Stimulated activated CD8-positive, alpha-beta memory T cell treated with anti-CD3 and anti-CD28 coated beads, Interleukin-12 subunit alpha, Interleukin-12 subunit beta, amount 100 ng/mL, for 1 hour (primary cell): ENCODE measurements at places on chromosomes 6 and 20.
A peak's percentile ranks its signal among the peaks of the same experiment; 100 is the strongest.

GRCh38 chr20:35648836-35649235 lies 15.9 kb downstream of the CPNE1 start:
- DNase-seq: no peak

GRCh38 chr20:38927902-38928578 lies 1.8 kb downstream of the FAM83D start:
- no peak for DNase-seq

GRCh38 chr20:2302384-2303060 lies 6.7 kb downstream of the TGM3 start:
- DNase-seq: no peak

- no peak for DNase-seq
These were observed 194.0 kb upstream of the POU3F2 start for GRCh38 chr6:98640366-98640765.

DNA sequence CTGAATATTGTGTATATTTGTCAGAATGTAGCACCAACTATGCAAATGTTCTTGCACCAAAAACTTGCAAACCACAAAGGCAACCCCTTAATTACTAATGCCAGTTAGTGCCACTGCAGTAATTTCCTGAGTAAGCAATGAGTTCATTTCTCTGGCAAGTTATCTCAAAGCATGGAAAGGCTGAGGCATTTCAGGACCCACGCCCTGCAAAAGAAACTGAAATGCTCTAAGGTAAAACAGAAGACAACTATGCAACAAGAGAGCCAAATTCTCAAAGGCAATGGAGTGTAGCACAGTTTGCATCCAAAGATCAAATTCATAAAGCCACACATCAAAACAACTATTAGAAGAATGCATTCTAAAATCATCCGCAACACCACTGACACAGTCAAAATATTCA lies 994.4 kb downstream of the EYS start:
- DNase-seq: no peak

GRCh38 chr6:163837691-163838431 lies 423.3 kb downstream of the QKI start:
- no peak for DNase-seq

GRCh38 chr20:38825901-38826625 lies 20.6 kb downstream of the PPP1R16B start:
- DNase-seq: no peak

DNA sequence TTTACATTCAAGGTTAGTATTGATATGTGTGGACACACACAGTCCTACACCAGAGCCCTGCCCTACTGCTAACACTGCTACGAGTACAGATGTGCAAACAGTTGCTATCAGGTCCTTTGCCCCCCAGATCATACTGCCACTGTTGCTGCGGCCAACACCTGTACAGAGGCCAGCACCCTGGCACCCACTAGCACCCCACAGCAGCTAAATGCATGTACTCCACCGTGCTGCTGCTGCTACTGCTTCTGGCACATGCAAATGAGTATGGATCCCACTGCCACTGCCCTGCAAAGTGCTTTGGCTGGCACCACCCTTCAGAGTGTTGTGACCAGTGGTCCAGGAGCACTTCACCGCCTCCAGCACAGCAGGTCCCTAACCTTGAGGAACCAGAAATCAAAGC lies 621.9 kb downstream of the GRIK2 start:
- no peak for DNase-seq

DNA sequence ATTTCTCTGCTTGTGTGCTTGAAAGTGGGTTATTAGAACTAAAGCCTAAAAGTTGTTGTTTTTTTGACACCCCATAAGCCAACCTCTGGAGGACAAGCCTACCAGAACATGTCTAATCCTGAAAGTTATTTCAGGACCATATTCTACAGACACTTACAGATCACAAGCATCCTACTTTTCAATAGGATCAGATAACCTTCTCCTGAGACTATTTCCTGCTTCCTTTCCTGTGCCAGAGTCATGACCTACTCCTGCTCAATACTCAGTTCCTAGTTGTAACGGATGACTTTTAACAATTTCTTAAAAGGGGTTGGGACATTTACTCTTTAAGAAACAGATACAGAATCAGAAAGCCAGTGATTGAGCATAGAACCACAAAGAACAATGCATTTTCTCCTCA lies 5.3 kb upstream of the FILIP1 start:
- DNase-seq: no peak

- peak; percentile 84 for DNase-seq
These were observed 20.8 kb downstream of the C20orf203 start for GRCh38 chr20:32652739-32653526.

DNA sequence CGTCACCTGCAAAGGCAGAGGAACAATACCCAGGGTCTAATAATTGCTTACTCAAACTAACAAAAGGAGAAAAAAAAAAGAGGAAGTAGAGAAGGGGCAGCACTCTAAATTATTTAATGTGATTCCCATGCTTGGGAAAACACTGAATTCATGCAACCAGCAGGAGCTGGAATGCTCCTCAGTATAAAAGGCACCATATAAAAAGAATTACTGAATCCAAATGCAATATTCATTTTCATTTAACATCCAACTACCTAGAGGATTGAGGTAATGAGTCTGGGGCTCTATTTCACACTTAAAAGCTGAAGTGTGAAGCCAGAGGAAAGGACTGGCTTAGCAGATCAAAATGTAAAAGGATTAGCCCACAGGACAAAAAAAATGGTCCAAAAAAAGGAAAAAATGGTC lies 8.7 kb downstream of the B4GALT5 start:
- no peak for DNase-seq

DNA sequence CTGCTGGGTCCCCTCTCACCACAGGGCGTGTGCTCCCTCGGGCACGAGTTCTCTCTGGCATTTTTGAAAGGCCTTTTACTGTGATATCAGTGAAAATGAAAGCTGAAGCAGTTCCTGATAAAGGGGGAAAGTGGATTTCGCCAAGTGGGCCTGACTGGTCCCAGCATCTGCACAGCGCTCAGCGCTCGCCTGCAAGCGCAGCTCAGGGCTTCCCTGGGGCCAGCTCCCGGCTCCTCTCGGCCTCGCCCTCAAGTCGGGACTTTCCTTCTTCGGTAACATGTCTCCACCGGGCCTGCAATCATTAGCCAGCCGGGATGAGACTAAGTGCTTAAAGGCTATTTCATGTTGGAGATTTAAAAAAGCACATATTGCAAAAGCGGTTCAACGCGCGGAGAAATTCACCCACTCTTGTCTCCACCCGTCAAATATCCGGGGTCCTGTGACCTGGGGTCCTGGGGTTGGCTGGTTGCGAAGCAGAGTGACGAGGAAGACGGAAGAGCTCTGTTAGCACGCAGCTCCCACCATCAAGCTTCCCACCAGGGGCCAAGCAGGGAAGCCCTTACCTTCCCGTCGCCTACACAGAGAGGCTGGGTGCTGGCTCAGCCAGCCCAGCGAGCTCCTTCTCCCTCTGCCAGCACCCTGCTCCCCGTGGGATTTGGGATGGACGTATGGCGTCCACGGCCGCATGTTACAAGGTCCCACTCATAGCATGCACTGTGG lies 114.1 kb downstream of the SMOC2 start:
- no peak for DNase-seq

- DNase-seq: no peak
These were observed 489.6 kb downstream of the MMUT start for GRCh38 chr6:48973491-48973890.

DNA sequence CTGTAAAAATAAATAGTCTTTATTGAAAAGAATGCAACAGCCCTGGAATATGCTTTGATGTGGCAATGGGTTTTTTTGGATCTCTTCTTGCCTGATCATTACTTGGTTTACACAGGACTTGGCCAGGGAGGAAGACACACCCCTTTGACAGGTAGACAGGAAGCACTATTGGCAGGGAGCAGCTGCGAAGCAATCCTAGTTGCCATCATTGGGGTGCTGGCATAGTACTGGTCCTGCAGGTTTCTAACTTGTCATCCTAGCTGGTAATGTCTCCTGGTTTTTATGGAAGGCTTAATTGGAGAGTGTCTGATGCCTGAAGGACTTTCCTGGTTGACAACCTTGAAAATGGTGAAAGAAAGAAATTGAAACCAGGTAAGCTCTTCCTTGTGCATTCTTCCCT lies 71.2 kb upstream of the CCN6 start:
- no peak for DNase-seq

- DNase-seq: no peak
These were observed 96.3 kb upstream of the NEDD9 start for GRCh38 chr6:11328613-11329247.

- DNase-seq: no peak
These were observed 78.4 kb upstream of the IYD start for GRCh38 chr6:150290429-150290828.

- DNase-seq: no peak
These were observed 6.0 kb downstream of the PCK1 start for GRCh38 chr20:57566803-57567459.

GRCh38 chr6:45608252-45608913 lies 230.6 kb upstream of the SUPT3H start:
- no peak for DNase-seq

DNA sequence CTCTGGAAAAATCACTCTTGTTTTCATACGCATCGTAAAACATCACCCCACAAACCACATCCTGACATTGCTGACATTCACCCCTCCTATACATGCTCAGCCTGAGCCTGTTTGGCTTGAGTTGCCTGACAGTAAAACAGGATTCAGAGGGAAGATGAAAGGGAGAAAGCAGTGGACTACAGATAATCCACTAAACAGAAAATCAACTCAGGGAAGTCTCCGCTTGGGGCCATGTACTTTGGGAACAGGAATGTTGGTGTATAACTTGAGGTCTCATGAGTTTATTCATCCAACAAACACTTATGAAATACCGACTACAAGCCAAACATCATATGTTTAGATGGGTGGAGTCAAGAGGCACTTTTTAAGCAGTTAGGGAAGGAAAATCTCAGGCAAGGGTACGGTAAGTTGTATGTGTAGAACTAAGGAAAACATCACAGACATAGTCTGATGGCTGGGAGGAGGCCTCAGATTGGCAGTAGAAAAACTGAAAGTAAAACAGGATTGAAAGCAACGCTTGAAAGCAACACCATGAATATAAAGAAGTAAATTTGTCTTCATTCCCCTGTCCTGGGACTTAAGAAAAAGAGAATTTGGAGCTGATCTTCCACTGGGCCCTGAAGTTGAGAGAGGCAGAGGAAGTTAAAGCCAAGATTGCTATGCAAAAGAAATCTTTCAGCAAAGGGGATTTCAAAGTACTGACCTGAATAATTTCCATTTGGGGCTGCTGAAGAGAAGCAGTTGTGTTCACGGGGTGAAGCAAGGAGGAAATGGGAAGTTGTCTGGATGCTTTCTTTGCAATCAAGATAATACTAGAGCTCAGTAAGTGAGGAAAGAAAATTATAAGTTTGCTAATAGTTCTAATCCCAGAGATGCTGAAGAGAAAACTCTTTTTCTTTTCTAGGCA lies 28.8 kb downstream of the PDE7B start:
- DNase-seq: peak; percentile 22

GRCh38 chr6:99746261-99746895 lies 139.7 kb downstream of the PRDM13 start:
- peak; percentile 9 for DNase-seq

DNA sequence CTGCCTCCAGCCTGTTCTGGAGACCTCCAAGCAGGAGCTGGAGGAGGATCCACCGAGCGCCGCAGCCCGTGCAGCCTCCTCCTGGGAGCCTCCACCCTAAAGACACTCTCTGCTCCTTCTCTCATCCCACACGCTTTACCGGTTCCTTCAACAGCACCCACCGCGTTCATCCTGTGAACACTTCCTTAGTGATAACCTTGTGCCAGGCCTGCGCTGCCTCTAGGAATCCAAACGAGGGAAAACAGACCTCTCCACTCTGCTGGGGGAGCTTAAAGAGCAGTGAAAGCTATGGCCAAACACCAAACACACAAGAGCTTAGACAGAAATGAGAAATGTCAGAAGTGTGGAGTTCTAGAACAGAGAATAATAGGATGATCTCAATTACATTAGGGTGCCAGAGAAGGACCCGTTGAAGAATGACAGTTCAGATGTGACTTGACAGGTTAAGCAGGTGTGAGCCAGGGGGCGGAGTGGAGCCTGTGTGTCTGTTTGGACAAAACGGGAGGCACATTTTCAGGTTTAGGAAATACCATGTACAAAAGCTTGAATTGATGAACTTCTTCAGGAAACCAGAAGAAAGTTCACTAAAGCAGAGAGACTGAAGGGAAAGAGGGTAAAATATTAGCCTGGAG lies 28.5 kb upstream of the HLA-DRB5 start:
- no peak for DNase-seq

GRCh38 chr20:25257756-25258475 lies 10.0 kb downstream of the PYGB start:
- no peak for DNase-seq

GRCh38 chr6:42038163-42038562 lies 12.2 kb upstream of the TAF8 start:
- DNase-seq: no peak

DNA sequence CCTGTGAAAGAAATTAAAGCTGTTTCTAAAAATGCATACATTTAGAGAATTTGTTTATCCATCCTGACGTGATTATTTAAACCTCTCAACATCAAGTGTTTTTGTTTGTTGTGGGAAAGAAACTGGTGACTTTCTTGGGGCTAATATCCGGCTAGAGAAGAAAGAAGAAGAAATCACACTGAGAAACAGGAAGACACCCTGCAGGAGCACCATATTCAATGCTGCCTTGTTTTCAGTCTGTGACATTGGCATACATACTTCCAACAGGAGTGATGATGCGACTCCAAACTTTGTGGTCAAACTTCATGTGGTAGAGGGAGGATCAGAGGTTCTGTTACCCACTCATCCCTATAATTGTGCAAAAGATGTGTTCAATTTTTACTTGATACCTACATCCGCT lies 997.6 kb upstream of the CITED2 start:
- no peak for DNase-seq

GRCh38 chr6:129029778-129030177 lies 146.8 kb downstream of the LAMA2 start:
- no peak for DNase-seq

- DNase-seq: peak; percentile 31
These were observed 670 bp downstream of the NCOA5 start for GRCh38 chr20:46089167-46089416.

DNA sequence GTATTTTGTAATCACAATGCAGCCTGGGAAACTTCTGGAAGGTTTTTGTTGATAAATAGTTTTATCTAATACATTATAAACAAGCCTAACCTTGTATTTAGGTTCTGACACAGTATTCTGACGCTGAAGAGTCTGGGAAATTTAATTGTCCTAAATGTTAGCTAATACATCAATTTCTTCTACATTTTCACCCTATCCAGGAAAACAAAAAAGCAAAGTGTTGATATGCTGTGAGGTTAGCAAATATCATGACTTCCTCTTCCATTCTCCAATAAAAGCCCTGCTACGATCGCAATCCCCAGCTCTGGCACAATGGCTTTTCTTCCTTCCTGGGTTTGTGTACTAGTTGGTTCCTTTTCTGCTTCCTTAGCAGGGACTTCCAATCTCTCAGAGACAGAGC lies at the start of gene C6orf58:
C6orf58 (plus strand) TSS at position 301 of the 400 bp plus-strand sequence; CDS start at position 313, 12 bp downstream.
- DNase-seq: no peak
